RCC 7860 (cell line): ENCODE measurements at places on chromosomes 7 and 10.

DNA sequence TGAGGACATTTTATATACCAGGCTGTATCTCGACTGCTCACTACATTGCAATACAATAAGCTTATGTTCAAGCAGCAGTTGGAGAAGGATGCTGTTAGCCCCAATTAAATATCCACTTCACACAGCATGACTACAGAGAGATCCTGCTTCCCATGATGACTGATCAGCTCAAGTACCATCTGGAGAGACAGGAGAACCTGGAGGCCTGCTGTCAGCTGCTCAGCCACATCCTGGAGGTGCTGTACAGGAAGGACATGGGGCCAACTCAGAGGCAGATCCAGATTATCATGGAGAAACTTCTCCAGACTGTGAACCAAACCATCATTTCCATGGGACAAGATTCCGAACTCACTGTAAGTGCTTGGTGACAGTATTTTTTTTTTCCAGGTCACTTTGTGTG, 22.5 kb downstream of the RNF133 start:
- no peak for DNase-seq

DNA sequence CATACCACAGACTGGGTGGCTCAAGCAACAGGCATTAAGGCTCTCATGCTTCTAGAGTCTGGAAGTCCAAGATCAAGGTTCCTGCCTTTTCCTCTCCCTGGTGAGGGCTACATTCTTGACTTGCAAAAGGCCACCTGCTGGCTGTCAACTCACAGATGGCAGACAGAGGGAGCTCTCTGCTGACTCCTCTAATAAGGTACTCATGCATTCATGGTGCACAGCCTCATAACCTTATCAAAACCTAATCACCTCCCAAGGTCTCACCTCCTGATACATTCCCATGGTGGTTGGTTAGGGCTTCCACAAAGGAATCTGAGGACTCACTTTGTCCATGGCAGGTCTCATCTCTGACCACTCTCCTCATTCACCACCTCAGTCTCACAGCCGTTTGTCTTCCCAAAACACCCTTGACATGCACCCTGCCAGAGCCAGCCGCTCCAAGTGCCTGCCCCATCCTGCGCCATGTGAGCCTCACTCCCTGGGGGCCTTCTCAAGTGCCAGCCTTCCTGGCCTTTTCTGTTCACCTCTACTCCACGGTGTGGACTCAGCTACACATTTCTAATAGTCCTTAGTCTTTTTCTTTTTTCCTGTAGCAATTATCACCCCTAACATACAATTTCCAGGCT, 400.3 kb upstream of the ADARB2 start:
- DNase-seq = peak; percentile 30

DNA sequence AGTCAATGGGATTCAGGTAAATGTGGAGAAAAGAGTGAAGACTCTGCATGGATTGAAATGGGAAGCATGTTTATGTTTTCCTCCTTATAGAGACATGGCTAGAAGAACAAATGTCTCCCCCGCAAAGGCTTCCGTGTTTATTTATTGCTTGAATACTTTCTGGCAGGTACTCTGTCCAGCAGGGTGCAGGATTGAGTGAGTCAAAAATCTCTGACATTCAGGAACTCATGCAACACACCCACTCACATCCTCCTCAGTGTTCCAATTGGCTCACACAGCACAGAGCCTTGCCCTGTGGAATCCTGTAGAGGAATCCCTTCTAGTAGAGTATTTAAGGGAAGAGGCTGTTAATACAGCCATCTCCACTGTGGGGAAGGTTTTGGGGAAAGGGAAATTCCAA, 290.3 kb upstream of the VWC2 start:
- no peak for DNase-seq

DNA sequence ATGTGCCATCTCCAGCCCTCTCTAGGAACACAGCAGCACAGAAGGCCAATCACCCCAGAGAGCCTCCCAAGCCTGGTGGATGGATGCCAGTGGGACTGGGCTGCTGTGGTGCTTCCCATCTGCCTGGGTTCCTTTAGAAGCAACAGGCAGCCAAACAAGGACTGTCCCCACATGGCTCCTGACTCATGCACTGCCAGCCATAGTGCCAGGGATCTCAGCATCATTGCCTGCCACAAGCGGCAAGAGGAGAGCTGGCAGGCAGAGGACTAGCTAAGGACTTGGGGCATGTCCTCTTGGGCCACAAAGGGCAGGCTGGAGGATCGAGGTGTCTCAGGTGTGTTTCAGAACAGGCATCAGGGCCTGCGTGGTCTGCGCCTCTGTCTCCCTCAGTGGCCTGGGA, 23.4 kb upstream of the FIGNL1 start:
- no peak for DNase-seq

GRCh38 chr7:155785536-155785935, 26.7 kb downstream of the SHH start:
- peak; percentile 52 for DNase-seq

GRCh38 chr7:100604028-100604975, 2.1 kb downstream of the PCOLCE start:
- DNase-seq = peak; percentile 42

DNA sequence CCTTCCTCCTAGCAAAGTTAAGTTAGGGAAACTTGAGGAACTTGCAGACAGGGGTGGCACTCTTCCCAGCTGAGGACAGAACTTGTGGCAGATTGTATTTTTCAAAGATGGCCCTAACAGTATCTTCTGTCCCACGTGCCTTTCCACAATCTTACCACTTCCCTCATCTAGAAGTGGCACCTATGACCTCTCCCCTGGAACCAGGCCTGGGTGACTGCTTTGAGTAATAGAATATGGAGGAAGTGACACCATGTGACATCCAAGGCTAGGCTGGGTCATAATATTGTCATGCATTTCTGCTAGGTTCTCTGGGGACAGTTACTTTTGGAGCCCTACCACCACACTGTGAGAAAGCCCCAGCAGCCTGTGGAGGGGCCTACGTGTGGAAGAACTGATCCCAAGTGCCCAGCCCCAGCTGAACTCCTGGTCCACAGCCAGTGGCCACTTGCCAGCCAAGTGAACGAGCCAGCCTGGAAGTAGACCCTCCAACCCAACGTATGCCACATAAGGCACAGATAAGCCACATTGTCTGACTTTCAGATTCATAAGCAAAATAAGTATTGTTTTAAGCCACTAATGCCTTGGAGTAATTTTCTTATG, 193.7 kb downstream of the PTPN20 start:
- DNase-seq = no peak

DNA sequence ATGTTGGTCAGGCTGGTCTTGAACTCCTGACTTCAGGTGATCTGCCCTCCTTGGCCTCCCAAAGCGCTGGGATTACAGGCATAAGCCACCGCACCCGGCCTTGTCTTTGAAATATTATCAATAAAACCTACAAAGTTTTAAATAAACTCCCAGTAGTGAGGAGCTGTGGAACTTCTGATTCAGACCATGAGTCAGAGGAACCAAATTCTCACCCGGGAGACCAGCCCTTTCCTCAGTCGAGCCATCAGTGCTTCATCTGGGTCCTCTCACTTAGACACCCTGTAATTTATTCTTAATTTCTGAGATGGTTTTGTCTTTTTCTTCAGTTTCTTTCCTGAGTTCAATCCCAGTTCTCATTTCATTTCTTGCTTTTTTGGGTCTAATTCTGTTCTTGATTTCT, 68.6 kb downstream of the DYNC2I1 start:
- DNase-seq = no peak

DNA sequence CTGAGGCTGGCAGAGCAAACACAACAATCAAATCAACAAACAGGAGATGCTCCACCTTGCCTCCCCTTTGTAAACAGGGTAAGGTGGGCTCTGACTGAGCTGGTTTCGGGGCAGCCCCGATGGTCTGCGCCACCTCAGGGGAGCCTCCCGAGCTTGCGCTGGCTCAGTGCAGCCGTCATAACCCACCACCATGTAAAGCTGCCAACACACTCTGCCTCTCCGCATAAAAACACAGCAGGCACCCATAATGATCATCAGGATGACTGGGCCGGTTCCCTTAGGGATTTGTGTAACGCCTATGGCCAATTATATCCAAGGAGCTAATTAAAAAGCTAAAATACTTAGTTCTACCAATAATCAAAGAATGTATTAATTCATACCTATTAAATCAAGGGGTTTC, 124.5 kb downstream of the PRPF18 start:
- no peak for DNase-seq
